ENCODE measurements at places on chromosomes 12 and 14.

DNA sequence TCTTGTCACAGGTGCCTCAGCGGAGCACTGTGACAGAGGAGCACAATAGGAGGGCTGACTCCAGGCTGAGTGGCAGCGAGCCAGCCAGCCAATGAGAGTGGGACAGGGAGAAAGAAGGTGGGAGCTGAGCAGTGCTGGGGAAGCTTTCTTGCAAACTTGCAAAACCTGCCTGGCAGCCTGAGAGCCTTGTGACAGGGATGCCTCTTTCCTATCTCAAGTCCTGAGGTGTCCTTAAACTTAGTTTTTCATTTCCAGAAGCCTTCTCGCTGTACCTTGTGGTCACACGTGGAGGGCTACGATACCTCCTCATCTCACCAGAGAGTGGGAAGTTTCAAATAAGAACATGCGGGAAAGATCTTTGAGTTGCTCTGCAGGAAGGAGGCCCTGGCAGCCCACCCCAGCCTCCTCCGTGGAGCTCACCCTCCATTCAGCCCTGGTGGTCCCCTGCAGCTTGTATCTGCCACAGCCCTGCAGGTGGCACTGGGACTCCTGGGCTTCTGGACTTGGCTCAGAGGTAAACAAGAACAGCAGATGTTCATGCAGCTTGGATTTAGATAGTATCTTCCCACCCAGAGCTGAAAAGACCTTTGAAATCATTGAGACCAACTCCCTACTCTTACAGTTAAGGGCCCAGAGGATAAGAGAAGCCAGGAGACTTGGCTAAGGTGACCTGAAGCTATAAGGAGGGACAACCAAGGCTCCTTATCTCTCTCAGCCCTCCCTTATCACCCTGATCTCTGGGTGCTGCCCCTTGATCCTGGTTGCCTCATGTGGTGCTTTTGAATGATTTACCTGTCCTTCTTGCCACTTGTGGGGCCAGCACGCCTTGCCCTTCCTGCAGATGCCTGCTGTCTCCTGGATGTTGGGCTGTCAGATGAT, 153.5 kb upstream of the MAX start:
- DNase-seq = peak; percentile 10

GRCh38 chr12:12788675-12789368, 3.4 kb downstream of the APOLD1 start:
- DNase-seq = peak; percentile 71

GRCh38 chr12:4323396-4323795, 2.4 kb downstream of the TIGAR start:
- DNase-seq = no peak

- no peak for DNase-seq
Measured at GRCh38 chr12:110635055-110635454, 21.1 kb downstream of the TCTN1 start.

DNA sequence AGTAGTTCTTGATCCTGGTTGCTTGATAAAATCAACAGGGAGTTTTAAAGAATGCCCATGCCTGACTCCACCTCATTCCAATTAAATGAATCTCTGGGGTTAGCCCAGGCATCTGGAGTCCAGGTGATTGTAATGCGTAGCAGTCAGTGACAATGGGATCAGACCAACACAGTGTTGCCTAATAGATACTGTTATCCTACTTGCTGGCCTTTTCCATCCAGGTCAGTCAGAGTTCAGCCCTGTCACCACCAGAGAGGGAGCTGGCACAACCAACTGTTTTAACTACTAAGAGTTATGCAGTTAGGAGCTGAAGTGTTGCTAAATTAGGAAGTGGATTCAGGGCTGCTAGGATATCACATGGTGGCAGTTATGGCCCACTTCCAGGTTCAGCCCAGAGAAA, 107.1 kb downstream of the GPR135 start:
- DNase-seq = peak; percentile 37

DNA sequence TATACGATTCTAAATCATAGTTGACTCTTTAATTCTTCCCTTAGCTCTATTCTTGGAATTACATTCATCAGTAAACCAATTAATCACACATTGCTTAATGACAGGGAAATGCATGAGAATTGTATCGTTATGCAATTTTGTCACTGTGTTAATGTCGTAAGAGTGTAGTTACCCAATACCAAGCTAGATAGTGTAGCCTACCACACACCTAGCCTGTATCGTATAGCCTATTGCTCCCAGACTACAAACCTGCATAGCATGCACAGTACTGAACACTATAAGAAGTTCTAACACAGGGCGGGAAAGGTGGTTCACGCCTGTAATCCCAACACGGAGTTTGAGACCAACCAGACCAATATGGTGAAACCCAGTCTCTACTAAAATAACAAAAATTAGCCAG, 24.7 kb downstream of the HNRNPC start:
- no peak for DNase-seq

DNA sequence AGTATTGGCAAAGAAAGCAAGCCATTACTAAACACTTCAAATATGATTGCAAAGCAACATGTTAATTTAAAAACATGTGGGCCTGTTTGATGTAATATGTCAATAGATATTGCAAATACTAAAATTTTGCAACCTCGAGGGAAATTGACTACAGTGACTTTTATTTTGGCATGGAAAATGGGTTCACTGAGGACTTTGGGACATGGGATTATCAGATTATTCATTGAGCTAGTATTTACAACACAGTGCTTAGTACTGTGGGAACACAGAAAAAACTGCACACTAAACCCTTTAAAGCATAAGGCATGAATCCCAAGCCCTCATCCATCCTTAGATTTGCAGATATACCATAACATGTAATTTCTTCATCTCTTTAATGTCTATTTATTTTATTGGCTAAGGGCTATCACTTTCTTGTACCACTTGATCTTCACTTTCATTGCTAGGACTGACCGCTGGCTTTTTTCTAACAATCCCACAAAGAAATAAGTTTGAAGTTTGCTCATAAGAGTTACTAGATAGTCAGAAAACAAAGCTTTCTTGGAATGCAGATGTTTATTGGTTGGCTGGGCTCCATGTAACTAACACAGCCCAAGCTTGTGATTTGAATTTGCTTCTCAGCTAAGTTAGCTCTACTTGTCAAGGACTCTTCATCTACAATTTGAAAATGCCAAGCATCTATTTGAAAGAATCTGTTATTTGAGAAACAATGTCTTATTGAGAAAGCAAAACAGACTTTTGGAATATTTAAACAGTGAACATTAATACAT, 48.7 kb downstream of the PPFIBP1 start:
- DNase-seq = no peak

- no peak for DNase-seq
Measured at GRCh38 chr14:56358851-56359614, 220.6 kb upstream of the TMEM260 start.

- no peak for DNase-seq
Measured at GRCh38 chr14:72301352-72301751, 369.1 kb downstream of the RGS6 start.

Measured in NCI-H2029 (cell line).